ENCODE measurements at places on chromosomes 16 and 17. TPM values are rescaled to one million over a fixed set of nuclear protein-coding genes. Genes with fewer than 3 reads are reported as not detected.

GRCh38 chr17:6028294-6028693 lies 41.9 kb upstream of the WSCD1 start:
- no peak for DNase-seq

DNA sequence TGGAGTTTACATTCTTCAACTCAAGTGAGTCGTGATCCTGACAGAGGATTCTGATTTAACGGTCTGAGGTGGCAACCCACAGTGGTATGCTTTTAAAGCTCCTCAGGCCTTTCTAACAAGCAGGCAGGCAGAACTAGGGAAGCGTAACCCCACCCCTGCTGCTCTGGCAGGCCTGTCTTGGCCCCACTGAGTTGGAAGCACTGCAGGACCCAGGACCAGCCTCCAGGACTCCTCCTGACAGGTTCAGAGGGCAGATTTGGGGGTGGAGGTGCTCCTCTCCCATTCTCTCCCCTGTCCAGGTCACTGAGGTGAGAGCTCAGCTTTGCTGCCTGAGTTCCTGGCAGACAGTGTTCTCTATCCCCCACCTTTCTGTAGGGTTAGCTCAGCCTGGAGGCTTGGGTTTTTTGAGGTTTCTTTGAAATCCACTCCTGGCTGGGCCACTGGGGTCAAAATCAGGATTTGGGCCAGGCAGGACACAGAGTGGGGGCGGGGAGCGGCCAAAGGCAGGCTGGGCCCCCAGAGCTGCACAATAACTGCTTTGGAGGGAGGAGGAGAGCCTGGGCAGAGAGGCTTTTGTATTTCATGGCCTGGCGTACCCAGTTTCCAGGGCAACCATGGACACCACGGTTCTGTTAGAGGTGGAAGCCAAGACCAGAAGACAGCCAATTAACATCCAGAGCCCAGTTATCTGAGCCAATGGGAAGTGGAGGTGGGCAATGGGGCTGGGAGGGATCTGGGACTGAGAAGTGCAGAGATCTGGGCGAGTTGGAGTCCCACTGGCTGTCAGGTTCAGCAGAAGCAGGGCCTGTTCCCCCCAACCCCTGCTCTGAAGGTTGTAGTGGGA lies 9.5 kb downstream of the MRPL27 start:
- DNase-seq: peak; percentile 82

DNA sequence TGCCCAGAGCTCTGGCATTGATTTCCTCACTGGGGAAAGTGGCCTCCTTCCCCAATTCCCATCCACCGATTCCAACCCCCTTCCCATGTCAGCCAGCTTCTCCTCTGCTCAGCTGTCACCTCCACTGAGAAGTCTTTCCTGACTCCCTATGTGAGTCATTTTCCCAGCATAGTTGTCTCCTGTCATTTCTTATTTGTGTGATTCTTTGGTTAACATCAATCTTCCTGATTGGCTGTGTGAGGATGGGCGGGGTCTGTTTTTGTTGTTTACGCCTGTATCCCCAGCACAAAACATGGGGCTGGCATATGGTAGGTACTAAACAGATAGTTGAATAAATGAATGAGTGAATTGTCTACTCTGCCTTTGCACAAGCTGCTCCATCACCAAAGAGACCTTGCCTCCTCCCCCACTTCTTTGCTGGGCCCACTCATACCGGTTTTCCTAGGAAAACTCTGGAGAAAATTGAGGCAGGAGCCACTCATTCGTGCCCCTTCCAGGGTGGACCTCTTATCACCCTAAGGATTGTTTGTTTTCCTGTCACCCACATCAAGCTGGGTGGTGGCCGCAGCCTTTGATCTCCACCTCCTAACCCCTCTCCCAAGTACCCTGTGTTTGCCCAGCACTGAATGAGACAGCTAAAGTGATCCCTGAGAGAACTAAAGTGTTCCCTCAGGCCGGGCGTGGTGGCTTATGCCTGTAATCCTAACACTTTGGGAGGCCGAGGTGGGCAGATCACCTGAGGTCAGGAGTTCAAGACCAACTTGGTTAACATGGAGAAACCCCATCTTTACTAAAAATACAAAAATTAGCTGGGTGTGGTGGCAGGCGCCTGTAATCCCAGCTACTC lies 1.2 kb upstream of the GRB7 start:
- DNase-seq: no peak

- peak; percentile 78 for DNase-seq
Measured at GRCh38 chr16:78235168-78235800, 135.8 kb downstream of the WWOX start.

DNA sequence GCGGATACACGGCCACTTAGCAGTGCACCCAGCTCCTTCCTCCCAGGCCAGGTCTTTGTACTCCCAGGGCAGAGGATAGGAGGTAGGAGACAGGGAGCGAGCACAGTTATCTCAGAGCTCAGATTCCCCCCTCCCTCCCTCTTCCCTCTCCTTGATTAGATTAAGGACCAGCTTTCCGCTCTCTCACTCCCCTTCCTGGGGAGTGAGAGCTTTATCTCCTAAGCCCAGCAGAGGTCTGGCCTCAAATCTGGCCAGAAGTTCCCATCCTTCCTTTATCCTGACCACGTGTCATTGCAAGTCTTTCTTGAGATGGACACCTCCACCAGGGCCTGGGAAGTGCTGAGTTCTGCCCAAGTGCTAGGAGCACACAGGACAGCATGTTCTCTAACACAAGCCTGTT lies 5.1 kb downstream of the ARL4D start:
- DNase-seq: no peak

DNA sequence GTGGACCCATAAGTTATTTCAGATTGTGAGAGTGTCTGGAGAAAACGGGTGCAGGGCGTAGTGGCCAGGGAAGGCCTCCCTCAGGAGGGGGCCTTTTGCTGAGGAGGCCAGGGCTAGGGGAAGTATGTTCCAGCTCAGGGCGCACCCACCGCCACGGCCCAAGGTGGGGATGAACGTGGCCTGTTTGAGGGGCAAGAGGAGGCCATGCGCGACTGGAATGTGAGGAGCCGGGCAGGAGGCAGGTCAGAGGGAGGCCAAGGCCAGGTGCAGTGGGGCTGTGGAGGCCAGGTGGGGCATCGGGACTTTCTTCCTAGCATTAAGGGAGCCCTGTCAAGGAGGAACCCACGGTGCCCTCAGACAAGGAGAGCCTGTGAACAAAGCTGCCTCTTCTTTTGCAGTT lies 26.7 kb downstream of the SLC12A3 start:
- no peak for DNase-seq

GRCh38 chr16:85798901-85799496 lies 345 bp downstream of the EMC8 start:
- DNase-seq: no peak

GRCh38 chr17:50151937-50152547 lies 1.6 kb upstream of the PPP1R9B start:
- DNase-seq: peak; percentile 96

DNA sequence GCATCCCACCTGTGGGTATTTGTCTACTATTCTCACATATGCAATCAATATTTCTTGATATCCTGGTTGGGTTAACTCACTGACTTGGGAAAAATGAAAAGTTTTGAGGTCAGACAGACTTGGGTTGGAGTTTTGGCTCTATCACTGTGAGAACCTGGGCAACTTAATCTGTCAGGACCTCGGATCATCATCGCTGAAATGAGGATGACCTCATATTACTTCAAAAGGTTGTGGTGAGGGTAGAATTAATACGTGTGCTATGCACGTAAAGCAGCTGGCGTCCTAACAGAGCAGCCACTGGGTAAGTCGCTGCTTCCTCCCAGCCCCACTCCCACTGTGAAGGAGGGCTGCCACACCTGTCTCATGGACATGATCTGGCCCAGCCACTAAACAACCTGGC lies 57.3 kb downstream of the COG7 start:
- DNase-seq: no peak

DNA sequence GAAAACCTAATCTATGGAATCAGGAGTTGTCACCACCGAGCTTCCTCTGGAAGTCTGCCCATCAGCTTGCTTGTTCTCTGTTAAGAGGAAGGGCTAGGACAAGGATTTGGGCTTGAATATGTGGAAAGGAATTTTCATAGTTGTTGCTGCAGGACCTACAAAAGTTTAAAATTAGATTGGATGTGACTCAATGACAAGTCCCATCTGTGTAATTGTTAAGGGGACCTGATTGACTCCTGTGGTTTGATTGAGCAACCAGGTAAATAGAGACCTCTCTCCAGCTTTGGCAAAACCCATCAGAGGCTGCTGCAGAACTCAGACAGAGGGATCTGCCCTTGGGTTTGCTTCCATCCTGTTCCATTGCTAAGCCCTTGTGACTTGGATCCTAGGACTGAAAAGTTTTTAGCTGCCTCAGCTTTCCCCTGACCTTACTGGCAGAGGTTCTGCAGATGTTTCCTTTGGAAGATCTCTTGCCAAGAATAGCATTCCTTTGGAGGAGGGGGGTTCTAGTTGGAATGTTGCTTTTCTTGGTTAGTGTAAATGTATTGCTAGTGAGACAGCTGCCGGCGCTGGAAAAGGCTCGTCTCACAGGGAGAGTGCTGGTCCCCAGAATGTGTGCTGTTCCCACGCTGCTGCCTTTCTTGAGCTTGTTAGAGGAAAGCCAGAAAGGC lies 50.0 kb downstream of the SF3B3 start:
- DNase-seq: no peak

GRCh38 chr16:88063211-88063773 lies 112.1 kb downstream of the BANP start:
- DNase-seq: peak; percentile 60

GRCh38 chr16:1678500-1679098 lies 520 bp downstream of the JPT2 start:
- DNase-seq: peak; percentile 50

GRCh38 chr17:74419928-74420411 lies 11.9 kb upstream of the GPRC5C start:
- peak; percentile 66 for DNase-seq

DNA sequence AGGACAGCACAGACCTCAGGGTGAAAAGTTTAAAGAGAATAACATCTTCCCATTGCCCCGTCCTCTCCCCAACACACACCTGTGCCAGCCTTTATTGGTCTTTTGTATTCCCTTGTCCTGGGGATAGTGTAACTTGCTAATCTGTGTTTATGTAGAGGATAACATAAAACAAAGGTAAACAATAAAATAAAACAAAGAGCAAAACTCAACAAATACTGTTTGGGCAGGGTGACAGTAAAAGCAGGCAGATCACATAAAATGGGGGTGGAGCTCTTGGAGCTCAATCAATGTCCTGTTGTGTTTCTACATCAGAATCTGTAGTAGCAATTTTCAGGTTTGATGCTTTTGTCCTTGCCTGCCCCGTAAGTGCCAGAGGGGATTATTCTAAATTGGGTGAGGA lies 1939.7 kb downstream of the TP53TG3F start:
- DNase-seq: no peak

GRCh38 chr17:2792366-2793169 lies 3.7 kb upstream of the RAP1GAP2 start:
- no peak for DNase-seq

GRCh38 chr16:87390641-87391323 lies 1.4 kb upstream of the MAP1LC3B start:
- no peak for DNase-seq

DNA sequence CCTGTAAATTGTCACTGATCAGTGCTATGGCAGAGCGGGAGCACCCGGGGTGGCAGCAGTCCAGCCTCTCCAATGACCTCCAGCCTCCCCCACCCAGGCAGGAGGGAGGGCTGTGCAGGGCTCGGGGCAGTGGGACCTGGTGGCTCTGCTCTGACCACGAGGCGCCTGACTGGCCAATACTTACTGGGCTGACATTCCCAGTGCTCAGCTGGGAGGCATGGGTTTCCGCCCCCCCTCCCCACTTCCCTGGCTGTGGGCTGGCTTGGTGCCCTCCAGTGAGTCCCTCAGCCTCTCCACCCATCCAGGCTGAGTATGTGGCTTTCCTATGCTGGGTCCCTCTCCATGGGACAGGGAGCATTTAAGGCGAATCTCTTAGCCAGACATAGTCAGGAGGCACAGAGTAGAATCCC lies 2.7 kb downstream of the SOCS3 start:
- DNase-seq: no peak

GRCh38 chr16:88030498-88030897 lies 79.3 kb downstream of the BANP start:
- no peak for DNase-seq

- no peak for DNase-seq
Measured at GRCh38 chr16:12090151-12090530, 113.6 kb downstream of the SNX29 start.

DNA sequence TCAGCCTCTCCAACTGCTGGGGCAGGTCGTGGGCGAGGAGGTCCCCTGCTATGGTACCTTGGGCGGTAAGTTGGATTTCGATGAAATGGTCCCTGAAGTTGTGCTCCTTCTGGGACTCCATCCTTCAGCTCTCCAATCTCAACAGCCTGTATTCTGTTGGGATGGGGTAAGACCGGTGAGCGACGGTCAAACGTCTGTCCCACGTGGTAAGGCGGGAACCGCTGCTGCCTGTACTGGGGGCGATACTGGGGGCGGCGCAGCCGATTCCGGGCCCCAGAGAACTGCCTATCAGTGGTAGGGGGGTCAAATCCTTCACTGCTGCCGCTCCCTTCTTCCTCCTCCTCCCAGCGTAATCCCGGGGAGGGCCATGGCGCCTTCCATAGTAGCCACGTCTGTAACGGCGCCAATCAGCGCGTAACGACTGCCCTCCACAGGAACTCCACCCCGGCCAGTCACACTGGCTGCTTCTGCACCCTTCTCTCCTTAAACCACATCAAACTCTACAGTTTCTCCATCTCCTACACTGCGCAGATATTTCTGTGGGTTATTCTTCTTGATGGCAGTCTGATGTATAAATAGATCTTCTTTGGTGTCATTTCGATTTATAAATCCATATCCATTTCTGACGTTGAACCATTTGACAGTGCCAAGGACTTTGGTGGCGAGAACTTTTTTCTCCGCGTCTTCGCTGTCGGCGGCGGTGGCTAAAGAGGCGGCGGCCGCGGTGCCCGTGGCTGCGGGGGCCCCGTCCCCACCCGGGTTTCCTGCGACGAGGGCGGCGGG lies 41.1 kb downstream of the AHSP start:
- DNase-seq: peak; percentile 62

DNA sequence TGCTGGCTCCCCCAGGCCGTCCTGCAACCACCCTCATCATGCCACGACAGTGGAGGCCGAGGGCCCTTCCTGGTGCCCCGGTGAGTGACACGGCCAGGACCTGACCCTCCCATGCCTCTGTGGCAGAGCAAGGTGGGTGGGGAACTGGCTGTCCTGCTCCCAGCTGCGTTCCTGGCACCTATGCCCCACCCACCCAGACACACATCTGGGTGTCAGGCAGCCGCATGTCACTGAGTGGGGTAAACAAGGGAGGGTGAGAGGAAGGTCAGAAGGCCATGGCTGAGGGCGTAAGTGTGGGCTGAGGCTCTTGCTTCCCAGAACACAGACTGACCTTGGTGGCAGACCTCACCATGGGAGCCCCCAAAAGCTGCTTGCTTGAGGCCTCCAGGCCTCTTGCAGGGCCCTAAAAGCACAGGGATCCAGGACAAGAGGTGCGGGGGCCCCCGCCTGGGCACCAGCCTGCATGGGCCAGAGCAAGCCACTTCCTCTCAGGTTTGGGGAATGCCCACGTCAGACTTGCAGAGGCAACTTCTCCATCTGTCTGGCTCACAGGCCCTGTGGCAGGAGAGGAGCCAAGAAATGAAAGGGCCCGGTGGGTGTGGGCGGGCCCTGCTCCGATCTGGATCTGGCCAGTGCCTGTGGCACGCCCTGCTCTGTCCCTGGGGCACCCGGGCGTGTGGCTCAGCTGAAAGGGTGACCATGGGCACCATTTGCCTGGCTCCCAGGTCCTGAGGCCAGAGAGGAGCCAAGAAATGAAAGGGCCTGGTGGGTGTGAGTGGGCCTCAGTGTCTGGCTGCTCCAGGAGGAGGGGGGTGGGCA lies 3.9 kb upstream of the CCDC57 start:
- DNase-seq: peak; percentile 85

LRRC75A gene
- 1.8 TPM for total RNA-seq

PIP4K2B gene
- total RNA-seq: 99.2 TPM

ITGAD gene
- total RNA-seq: not detected

MYL11 gene
- total RNA-seq: not detected

CMTM2 gene
- total RNA-seq: not detected

LPO gene
- total RNA-seq: not detected

KRTAP3-2 gene
- not detected for total RNA-seq

AGRP gene
- total RNA-seq: not detected
